CD4-positive, alpha-beta T cell (primary cell): ENCODE measurements at places on chromosomes 12 and 14. TPM values are rescaled to one million over a fixed set of nuclear protein-coding genes. Genes with fewer than 3 reads are reported as not detected.
A peak's percentile ranks its signal among the peaks of the same experiment; 100 is the strongest.

GRCh38 chr12:19244312-19244711 is 114.8 kb downstream of the PLEKHA5 start:
- DNase-seq, result no peak

DNA sequence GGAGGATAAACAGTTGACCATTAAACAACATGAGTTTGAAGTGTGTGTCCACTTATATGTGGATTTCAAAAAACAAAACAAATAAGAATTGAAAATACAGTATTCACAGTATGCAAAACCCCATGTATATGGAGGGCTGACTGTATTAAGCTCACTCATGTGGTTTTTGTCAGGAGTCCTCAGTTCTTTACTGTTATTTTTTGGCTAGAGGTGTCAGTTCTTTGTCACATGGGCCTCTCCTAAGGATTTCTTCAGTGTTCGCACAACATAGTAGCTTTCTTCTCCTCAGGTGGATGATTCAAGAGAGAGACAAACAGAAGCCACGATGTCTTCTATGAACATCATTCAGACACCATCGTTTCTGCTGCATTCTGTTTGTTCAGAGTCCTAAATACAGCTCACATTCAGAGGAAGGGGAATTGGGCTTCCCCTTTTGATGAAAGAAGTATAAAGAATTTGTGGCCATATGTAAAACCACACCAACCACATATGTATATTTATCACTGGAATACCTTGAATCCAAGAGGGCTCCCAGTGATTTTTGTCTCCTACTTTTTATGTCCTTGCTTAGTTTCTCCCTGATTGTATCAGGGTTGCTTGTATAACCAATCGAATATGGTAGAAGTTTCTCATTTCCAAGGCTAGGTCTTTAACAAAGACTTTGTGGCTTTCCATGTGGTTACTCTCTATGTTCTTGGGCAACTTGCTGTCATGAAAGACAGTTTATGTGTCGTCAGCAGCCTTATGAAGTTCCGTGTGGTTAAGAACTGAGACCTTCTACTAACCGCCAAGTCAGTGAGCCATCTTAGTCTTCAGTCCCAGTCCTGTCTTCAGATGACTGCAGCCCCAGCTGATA is 18.9 kb downstream of the MNAT1 start:
- peak; percentile 13 for DNase-seq

DNA sequence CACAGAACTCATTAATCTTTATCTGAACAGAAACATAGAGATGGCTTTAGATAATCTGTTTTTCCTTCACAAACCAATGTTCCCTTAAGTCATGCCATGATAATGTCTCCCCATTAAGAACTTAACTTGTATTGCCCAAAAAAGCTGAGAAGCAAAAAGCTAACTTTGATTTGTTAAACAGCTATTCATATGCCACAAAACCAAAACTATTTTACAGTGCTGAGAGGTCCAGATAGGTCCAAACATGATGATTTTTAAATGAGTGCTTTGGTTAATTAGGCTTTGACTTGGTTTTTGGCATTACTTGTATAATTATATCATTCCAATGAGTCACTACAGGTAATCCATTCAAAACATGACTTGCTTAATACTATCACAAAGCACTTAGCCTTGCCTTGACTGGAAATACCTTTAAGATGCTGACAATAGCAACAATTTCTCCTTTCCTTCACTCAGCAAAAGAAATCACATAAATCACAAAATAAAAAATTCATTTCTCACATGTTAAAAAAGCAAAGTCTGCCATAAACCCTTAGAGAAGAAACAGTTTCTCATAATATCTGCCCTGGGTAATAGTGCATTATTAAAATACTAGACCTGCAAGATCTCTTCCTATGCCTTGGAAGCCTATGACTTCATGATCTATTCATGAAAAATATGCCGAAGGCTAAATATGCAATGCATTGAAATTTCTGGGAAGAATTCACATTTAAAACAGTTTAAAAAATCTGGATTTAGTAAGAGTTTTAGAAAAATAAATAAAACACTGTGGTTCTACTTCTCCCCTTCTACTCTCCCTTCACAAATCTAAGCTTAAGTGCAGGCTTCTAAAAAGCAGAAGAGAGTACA is 52.0 kb upstream of the SAV1 start:
- no peak for DNase-seq

GRCh38 chr12:24480766-24481449 is 468.0 kb downstream of the BCAT1 start:
- DNase-seq, result no peak

DNA sequence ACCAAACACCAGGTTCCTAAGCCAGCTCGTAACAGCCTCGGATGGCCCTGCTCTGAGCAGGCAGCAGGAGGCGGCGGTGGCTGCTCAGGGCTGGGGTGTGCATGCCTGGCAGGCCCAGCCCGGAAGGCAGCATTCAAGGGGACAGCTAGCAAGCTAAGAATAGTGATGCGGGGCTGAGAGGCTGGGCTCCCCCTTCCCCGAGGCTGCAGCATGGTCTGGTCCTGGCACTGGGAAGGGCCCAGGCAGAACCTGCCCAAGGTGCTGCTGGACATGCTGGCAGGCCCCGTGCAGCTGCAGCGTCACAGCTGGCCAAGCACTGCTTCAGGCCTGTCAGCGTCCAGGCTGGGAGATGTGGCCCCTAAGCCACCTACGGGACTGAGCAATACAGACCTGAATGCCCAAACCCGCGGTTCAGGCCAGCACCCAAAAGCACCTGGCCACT is 26.4 kb upstream of the NUDT14 start:
- DNase-seq, result no peak

- peak; percentile 58 for DNase-seq
Observed at GRCh38 chr12:48996794-48997718, 2.1 kb downstream of the DDN start.

DNA sequence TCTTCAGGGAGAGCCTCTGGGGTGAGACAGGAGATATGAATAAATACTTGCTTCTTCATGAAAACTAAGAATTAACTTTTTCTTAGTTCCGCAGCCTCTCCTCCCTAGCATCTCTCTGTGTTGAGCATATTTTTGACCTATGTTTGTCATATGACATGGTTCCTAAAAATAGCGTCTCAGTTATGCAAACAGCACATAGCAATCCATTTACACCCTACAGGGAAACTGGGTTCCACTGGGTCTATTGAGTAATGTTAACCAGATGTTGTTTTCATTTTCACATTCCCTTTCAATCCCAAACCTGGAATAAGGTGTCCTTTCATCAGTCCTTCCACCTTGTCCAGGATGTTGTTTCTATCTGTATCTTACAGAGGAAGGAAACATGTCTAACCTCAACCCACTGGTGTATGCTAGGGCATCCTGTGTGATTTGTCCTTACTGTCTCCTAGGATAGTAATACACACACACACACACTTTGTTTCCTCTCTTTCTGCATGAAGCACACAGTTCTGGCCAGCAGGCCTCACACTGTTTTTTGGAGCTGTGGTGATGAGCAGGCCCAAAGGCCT is 1543.5 kb downstream of the AACS start:
- no peak for DNase-seq

DNA sequence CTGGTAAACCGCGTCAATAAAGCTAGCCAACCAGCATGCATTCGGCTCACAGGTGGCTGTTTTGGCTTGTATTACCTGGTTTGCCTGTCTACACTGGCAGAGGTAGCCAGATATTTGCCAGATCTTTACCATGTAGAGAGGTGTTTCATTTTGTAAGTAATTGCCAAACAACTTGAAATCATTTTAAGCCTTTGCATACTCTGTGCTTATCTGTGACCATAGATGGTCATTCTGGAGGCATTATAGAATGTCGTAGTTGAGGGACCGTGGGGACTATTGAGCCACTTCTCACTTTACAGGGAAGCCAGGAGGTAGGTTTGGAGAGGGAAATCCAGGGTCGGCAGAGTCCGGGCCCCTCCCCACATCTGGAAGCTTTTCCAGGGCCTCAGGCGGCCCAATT is 5.9 kb downstream of the ADGRD1 start:
- DNase-seq, result no peak

- peak; percentile 2 for DNase-seq
Observed at GRCh38 chr12:114835031-114835430, 151.1 kb upstream of the TBX3 start.

- DNase-seq, result no peak
Observed at GRCh38 chr14:37438444-37438843, 156.6 kb downstream of the FOXA1 start.

GRCh38 chr14:102873131-102873530 is 49.3 kb upstream of the AMN start:
- DNase-seq, result no peak

GRCh38 chr12:68367116-68367515 is 35.0 kb upstream of the MDM1 start:
- DNase-seq, result no peak

DNA sequence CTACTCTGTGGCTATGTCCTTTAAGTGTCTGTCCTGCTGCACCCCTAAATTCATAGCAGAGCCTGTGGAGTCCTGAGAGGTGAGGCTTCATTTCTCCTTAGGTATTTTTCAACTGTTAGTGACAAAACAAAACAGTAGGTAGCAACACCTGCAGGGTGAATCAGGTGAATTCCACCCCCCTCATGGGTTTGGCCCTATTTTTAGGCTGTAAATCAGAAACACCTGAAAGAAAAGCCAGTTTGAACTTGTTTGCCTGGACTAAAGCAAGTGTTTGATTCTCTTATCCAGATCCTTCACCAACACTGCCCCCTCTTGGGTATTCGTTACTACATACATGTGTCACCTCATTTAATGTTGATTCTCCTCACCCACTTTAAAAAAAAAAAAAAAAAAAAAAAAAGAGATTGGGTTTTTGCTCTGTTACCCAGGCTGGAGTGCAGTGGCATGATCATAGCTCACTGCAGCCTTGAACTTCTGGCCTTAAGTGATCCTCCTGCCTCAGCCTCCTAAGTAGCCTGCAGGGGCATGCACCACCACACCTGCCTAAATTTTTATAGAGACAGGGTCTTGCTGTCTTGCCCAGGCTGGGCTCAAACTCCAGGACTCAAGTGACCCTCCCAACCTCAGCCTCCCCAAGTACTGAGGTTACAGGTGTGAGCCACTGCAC is 10.3 kb downstream of the TBPL2 start:
- peak; percentile 83 for DNase-seq

DNA sequence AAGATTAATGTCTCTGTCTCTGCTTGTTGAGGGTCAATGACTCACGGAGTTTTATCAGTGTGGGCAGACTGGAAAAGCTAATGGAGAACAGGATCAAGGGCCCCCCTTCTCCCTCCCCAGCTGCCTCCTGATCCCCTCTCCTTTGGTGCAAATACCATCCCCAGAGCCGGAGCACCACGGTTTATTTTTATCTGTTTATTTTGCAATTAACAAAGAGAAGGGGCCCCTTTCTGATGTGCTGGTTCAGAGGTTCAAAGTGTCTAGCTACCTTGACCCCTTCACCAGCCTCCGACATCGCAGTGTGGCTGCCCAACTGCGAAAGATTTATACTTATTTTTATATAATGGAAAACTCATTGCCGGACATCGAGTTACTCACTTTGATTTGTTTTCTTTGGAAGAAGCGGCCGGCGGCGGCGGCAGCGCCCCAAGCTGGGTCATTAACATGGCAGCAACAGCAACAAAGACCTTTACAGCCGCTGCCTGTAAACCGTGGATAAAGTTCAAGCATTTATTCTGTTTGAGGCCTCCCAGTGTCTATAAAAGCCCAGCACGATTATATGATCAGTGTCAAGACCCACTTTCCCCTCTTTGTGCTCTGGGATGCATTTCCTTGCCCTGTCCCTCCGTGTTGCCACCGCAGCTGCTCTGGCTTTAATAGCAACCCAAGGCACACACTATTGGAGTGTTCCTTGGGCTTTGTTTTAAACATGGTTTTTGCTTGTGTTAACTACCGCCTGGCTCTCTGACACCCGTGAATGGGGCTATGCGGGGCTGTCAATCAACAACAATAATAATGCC is 47.4 kb upstream of the PARP11 start:
- no peak for DNase-seq

- no peak for DNase-seq
Observed at GRCh38 chr12:26278266-26278665, 82.9 kb downstream of the SSPN start.

DNA sequence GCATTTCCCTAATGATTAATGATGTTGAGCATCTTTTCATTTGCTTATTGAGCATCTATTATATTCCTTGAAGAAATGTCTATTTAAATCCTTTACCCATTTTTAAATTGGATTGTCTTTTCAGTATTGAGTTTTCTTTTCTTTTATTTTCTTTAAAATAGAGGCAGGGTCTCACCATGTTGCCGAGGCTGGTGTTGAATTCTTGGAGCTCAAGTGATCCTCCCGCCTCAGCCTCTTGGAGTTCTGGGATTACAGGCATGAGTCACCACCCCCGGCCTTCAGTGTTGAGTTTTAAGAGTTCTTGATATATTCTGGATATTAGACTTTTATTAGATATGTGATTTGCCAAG is 73.3 kb upstream of the HECTD1 start:
- DNase-seq, result no peak

GRCh38 chr12:71947645-71948105 is 9.0 kb downstream of the TPH2 start:
- no peak for DNase-seq

GRCh38 chr14:50233166-50233950 is 2.0 kb upstream of the SOS2 start:
- no peak for DNase-seq

Gene FOXN4
- total RNA-seq, result not detected

Gene KRT8
- 0.63 TPM for total RNA-seq

Gene TAS2R9
- total RNA-seq, result not detected

Gene RHEBL1
- 6.0 TPM for total RNA-seq

Gene GLIPR1L2
- total RNA-seq, result 0.44 TPM

Gene DNAH10
- total RNA-seq, result 0.16 TPM

Gene SERPINA5
- not detected for total RNA-seq

Gene B3GNT4
- not detected for total RNA-seq

Gene AQP2
- total RNA-seq, result not detected

Gene TXNDC16
- total RNA-seq, result 11.4 TPM
